ENCODE measurements at places on chromosomes 2 and 18.

GRCh38 chr2:39362595-39362994 is 74.5 kb downstream of the MAP4K3 start:
- DNase-seq: no peak

GRCh38 chr2:201378496-201379397 is 21.6 kb upstream of the FLACC1 start:
- no peak for DNase-seq

DNA sequence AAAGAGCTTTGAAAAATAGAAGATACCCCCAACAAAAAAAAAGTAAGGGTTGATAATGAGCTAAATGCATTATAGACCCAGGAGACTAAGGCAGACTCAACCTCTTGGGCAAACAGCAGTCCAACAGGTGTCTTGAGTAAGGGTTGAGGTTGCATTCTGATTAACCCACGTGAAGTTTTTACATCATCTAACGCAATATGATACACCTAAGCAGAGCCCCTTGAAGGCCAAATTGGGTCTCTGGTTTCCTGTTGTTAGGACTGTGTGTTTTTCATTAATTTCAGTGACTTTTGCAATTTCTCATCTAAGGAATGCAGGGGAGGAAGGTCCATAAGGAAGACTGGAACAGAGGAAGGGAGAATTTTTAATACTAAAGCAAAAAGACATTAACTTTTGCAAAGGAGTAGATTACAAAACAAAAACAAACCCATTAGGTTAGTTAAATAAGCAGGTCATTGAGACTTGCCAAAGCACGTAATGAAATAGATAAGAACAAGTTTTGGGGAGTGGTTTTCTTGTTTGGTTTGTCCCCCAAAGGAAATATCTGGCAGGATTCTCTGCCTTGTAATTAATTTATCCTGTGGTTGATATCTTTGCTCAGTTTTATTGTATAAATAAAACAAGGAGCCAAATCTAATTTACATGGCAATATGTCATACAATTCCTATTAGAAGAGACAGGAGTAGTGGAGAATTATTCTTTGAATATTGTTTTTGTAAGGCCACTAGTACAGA is 244.3 kb downstream of the ETAA1 start:
- DNase-seq: no peak

DNA sequence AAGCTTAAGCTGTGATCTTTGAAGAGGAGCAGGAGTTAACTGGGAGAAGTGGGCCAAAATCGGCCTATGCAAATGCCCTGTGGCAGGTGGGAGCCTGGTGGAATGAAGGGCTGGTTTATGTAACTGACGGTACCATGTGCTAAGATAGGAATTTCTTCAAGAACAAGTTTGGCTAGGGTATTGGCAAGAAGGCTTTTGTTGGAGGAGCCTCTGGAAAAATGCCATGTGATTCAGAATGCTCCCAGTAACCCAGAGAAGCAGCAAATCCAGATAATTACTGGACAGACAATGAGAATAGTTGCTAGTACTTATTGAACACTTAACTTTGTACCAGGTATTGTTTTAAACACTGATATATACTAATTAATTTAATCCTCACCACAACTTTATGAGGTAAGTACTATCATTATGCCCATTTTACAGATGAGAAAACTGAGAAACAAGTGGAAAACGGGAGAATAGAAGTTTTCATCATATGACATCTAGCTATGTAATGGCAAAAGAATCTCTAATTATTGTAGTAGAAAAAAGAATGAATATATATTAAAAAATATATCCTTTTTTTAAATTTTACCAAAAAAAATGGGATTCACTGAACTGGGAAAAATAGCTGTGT is 9.1 kb upstream of the FAM124B start:
- DNase-seq: no peak

GRCh38 chr18:42107287-42107686 is 152.3 kb downstream of the PIK3C3 start:
- no peak for DNase-seq

DNA sequence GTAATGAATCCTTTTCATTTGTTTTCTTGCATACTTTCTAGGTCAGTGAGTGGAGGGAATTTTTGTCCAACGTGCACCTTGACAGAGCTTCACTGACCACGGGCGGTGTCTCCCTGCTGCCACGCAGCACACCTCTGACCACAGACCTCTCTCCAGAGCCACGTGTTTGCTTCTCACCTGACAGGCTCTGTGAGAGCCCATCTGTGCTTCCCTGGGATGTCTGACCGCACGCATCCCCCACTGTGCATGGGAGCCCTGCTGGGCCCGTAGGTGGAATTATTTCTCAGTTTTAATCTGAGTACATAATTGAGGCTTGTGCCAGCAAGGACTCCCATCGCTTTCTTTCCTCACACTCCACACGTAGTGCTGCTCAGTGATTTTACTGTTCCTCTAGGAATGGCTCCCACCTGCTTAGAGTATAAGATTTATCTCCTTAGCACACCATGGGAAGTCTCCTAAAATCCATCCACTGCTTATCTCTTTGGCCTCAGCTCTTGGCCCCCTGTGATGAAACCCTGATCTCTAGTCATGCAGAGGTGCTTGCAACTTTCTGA is 482.6 kb downstream of the TSN start:
- DNase-seq: no peak

DNA sequence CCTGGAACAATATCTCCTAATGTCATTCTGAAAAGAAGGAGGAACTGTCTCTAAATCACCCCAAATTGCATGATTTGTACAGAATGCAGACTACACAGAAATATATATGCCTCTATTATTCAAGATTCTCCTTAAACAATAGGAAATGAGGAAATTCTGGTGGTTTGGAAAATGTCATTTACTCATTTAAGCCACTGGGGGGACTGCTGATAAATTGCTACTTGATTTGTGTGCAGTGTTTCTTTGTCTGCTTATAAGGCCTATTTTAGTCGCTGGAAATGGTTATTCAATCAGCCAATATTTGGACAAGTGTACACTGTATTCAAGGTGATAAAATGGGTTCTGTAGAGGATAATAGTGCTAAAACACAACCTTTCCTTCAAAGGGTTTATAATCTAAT is 801.9 kb upstream of the CELF4 start:
- no peak for DNase-seq

- no peak for DNase-seq
These were observed 18.7 kb upstream of the IHH start for GRCh38 chr2:219079417-219079816.

GRCh38 chr2:202072226-202072625 is 829 bp upstream of the KIAA2012 start:
- DNase-seq: no peak

DNA sequence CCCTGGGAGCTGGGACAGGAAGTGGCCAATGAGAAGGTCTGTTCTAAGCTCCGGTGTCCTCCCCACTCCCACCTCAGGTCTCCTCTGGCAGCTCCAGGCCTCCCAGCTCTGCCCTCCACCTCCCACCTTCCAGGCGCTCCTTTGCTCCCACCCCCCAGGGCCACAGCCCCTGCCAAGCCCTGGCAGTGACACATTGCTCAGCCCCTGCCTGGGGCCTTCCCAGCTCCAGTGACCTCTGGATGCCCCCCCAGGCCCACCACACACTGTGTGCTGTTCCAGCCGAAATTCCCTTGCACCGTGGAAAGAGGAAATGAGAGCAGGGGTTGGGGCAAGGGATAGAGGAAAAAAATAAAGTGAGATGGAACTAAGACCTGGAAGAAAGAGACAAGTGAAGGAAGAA is 289.6 kb downstream of the CYP26B1 start:
- DNase-seq: no peak

DNA sequence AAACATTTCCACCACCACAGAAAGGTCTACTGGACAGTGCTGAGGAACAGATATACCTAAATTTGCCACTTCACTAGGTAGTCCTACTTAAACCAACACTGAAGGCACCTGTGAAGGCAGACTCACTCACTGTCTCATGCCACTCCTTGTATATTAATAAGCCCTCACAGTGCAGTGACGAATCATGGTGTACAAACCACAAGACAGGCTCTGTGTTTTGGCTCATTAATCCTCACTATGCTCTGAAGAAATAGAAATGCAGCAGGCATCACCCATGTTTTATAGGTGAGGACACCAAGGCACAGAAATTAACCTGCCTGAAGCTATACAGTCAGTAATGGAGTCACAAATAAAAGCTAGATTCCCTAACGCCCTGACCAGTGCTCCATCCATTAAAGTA is 44.3 kb downstream of the BARD1 start:
- no peak for DNase-seq

GRCh38 chr2:152394326-152394725 is 59.4 kb downstream of the FMNL2 start:
- no peak for DNase-seq

- no peak for DNase-seq
These were observed 42.8 kb downstream of the DLGAP1 start for GRCh38 chr18:4412286-4412685.

DNA sequence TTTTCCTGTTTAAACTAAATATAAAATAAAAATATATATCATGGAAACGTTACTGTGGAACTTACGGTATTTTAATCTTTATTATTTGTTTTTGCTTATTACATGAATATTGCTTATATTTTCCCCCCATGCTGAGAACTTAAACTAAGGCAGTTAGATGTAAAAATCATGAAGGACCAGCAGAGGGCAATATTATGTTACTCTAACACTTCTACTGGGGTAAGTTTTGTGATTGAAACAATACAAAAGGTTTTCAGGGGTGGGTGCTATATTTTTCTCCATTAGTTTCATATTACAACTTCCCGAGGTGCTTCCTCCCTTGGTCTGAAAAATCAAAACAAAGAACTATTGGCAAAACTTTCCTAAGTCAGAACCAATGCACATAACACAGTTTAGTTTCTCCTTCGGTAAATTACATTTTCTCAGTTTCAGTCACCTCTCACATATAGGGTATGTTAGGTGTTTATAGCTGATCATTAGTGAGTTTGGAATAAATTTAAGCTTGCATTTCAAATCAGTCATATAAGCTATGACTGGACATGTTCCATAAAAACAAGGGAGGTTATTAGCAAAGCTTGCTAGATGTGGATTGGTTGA is 54.8 kb downstream of the ZNF407 start:
- DNase-seq: no peak
